Stimulated activated CD4-positive, alpha-beta T cell treated with anti-CD3 and anti-CD28 coated beads, Interleukin-15, amount 100 ng/mL, for 24 hours (primary cell): ENCODE measurements at places on chromosomes 7 and 10.

DNA sequence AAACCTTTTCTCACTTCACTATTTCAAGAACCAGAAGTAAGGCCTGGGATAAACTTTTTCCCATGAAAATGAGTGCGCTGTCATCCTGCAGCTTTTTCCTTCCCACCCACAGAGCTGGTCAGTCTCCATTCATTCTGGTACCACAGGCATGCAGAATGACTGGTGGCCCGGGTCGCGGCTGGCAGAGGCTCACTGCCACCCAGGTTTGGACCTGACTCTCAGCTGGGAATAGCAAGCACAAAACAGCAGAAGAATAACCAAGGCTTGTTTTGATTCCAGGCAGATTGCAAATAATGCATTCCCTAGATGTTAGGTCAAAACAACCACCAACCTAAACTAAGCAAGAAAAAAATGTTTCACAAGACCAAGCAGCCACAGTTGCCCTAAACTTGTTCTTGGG, 190.5 kb upstream of the NRP1 start:
- no peak for DNase-seq

DNA sequence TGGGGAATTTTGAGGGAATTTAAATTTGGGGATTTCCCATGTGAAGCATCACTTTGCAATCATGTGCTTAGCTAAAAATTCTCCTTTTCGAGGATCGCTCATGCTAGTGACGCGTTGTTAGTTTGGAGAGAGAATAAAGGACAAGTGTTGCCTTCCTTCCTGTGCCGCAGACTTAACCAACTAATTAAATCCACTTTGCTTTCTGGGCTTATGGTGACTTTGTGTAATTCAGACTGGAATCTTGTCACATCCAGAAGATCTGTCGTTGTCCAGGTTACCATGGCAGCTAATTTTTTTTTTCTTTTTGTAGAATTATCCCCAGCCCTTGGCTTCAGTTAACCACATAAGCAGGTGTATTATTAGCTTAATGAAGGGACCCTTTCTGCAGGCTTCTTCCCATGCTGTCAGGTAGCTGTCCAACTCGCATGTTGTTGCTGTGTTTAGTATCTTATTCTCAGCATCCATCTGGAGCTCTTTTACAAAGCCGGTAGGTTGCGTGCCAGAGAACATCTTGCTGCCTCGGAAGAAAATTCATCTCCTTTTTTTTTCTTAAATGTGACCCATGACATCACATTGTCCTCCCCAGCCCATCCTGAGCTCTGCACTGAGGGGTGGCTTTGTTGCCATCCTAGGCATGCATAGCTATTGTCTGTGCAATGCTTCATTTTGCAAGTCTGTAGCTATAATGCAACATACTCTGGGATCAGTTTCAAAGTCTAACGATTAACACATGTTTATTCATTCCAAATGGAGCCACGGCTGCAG, 47.2 kb upstream of the NRP1 start:
- DNase-seq, result no peak

- no peak for DNase-seq
These were observed 30.4 kb downstream of the FOXK1 start for GRCh38 chr7:4712281-4713182.

GRCh38 chr10:122515022-122515424, 45.5 kb upstream of the DMBT1 start:
- DNase-seq, result no peak

DNA sequence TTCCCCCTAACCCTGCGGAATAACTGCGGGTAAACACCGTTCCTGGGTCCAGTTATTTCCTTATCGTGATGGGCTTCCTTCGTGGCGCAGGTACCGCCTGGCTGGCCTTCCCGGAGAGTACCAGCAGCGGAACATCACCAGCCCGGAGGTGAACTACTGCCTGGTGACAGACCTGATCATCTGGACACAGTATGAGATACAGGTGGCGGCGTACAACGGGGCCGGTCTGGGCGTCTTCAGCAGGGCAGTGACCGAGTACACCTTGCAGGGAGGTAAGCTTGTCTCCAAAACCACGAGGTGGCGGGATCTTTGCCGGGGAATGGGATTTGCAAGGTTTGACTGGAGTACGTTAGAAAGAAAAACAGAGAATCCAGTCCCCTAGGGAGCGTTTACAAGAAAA, 665.0 kb upstream of the FOXK1 start:
- no peak for DNase-seq

DNA sequence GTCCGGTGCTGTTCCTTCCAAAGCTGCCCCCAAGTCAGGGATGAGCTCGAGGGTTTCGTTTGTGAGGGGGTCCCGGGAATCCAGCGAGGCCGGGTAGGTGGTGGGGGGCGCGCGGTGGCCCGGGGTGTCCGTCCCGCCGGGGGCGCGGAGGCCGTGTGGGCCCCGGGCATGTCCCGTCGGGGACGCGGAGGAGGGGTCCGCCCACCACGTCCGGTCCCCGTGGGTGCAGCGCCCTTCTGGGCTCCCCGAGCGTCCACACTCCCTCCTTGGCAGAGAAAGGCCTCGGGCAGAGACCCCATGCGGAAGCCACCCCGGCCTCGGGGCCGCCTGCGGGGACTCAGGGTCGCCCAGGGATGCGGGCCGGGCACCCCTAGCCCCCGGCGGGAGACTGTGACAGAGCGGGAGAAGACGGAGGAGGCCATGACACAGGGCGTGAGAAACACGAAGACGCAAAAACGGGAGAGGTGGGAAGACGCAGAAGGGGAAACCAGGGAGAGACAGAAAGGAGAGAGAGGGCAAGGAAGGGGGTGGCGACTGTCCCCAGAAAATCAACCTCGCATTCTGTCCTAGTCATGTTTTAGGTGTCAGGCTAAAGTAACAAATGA, 640 bp upstream of the ZNF425 start:
- DNase-seq, result peak; percentile 83

- DNase-seq, result no peak
These were observed 153.0 kb downstream of the GNAI1 start for GRCh38 chr7:80287400-80288174.

DNA sequence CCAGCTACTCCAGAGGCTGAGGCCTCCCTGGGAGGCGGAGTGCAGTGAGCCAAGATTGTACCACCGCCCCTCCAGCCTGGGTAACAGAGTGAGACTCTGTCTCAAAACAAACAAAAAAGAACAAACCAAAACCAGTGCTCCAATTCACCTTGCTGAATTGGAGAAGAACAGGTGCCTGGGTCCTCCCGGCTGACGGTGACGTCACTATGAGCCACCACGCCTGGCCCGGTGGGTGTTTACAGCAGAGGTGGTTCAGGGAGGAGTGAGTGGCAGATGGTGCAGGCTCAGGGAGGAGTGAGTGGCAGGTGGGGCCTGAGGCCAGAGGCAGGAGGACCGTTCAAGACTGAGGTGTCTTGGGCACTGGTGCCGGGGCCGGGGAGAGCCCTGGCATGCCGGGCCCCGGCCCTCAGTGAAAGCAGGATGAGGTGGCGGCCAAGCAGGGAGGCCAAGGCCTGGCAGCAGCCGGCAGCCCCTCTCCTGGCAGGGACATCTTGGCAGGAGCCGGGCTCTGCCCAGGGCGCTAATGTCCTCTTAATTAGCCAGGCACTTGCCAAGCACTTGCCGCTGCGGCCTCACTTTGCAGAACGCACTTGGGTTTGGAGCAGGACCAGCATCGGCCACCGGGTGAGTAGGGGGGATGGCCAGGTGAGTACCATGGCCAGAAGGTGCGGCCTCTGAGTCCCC, 162.8 kb upstream of the TNRC18 start:
- no peak for DNase-seq

GRCh38 chr7:107659666-107660065, 962 bp upstream of the SLC26A4 start:
- DNase-seq, result peak; percentile 67
